Spleen (tissue), 13 donors: ENCODE measurements at places on chromosomes 4 and X.

DNA sequence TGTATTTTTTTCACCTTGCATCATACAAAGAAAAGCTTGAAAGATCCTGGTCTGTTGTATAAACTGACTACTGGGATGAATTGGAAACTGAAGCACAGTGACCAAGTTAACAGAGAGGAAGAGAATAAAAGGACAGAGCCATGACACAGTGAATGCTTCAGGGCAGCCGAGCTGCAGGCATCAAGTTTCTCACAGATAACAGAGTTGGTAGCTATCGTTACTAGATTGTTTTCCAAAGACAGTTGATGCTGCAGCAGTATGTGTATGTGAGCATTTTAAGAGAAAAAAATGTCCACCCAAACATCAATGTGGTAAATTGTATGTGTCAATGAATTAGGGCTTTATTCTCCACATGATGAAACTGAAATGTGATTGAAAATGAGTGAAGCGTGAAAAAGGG lies 1032.7 kb downstream of the ADGRL3 start:
- no peaks in the 10 kb centered on the region for H3K27me3 ChIP-seq
- no peak overlapping the region for H3K4me3 ChIP-seq
- no peak for DNase-seq
- H3K4me1 ChIP-seq = no peaks in the 10 kb centered on the region
- H3K27ac ChIP-seq = no peak overlapping the region

DNA sequence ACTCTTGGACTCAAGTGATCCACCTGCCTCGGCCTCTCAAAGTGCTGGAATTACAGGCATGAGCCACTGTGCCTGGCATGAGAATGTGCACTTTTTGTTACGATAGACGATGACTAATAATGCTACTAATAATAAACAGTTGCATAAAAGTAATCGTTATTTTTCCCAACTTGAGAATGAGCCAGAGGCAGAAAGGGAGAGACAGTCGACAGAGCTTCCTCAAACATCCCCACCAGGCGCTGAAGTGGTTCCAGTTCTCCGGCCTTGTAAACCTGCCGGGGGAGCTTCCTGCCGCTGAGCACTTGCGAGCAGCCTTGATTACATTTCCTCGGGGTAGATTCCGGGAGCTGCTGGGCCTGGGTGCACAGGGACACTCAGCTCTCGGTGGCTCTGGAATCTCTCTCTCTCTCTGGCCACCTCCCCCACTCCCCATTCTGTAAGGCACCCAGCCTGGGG lies 8.9 kb upstream of the HTRA3 start:
- peak overlapping the region; percentile 29 for H3K27ac ChIP-seq
- no peaks in the 10 kb centered on the region for H3K36me3 ChIP-seq
- DNase-seq = no peak
- no peak overlapping the region for H3K4me3 ChIP-seq

DNA sequence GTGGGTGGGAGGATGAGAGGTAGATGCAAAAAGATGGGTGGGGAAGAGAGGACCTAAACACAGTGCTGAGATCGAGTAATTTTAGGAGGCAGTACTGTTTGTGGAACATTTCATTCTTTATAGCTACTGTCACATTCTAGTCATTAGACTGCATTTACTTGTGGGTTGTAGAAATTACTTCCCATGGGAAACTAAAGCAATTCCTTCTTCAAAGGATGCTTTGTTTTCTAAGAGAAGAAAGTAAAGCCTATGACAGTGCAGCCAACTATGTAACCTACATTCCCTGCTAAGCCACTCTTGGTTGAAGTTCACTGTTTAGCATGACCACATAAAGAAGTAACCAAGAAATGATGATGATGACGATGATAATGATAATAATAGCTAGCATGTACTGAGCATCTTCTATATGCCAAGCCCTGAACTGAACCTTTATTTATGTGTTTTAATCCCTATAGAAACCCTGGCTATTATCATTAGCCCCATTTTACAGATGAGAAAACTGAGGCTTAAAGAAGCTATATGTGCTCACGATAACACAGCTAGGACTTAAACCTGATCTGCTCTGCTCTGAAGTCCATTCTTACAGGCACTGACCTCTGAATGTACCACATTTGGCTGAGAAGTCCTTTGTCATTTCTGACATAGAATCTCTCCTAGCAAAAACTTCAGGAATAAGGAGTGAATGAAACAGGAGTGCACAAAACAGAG lies 114.5 kb upstream of the KIT start:
- H3K27ac ChIP-seq = no peak overlapping the region
- H3K27me3 ChIP-seq = no peaks in the 10 kb centered on the region
- no peak for DNase-seq
- H3K4me3 ChIP-seq = no peak overlapping the region

DNA sequence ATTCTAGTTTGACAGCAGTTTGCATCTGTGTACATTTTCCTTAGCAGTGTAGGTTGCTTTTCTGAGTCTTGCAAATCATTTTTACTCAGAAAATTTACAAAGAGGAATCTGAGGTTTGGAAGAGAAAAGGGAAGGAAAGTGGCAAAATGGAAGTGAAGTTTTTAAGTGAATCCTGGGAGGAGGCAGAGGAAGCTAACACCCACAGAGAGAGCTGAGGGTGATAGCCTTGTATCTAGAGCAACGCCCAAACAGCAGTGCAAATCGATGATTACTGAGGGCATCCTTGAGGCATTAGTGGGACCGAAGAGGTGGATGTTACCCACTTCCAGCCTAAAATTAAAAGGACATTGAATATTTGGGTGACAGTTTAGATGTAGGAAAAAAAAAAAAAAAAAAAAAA lies 31.8 kb downstream of the KLF3 start:
- H3K4me1 ChIP-seq = no peaks in the 10 kb centered on the region
- no peaks in the 10 kb centered on the region for H3K27me3 ChIP-seq
- no peak overlapping the region for H3K4me3 ChIP-seq

GRCh38 chrX:134502686-134503085 lies 42.7 kb downstream of the HPRT1 start:
- H3K4me3 ChIP-seq = no peak overlapping the region
- H3K27ac ChIP-seq = no peak overlapping the region
- H3K4me1 ChIP-seq = no peaks in the 10 kb centered on the region
- no peak for DNase-seq
- H3K27me3 ChIP-seq = no peaks in the 10 kb centered on the region

DNA sequence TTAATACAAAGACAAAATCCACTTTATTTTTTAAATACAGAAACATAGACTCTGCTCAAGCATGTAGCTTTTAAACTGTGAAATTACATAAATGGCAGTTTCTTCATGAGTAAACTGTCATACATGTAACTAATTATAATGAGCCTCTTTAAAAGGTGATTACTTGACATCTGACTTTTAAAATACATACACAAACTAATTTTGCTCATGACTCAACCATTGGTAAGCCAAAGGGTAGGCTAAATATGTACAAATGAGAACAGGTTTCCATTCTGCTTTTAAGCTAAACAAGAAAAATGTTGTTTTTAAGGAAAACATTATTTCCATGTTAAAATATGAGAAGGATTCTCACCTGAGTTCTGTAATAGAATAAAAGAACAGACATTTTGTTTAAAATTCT lies 27.9 kb downstream of the CAMK2D start:
- no peak overlapping the region for H3K4me3 ChIP-seq
- H3K27ac ChIP-seq = no peak overlapping the region
- DNase-seq = no peak
- H3K36me3 ChIP-seq = no peaks in the 10 kb centered on the region
- H3K4me1 ChIP-seq = peaks cover 3% of the 10 kb centered on the region
- no peaks in the 10 kb centered on the region for H3K27me3 ChIP-seq

DNA sequence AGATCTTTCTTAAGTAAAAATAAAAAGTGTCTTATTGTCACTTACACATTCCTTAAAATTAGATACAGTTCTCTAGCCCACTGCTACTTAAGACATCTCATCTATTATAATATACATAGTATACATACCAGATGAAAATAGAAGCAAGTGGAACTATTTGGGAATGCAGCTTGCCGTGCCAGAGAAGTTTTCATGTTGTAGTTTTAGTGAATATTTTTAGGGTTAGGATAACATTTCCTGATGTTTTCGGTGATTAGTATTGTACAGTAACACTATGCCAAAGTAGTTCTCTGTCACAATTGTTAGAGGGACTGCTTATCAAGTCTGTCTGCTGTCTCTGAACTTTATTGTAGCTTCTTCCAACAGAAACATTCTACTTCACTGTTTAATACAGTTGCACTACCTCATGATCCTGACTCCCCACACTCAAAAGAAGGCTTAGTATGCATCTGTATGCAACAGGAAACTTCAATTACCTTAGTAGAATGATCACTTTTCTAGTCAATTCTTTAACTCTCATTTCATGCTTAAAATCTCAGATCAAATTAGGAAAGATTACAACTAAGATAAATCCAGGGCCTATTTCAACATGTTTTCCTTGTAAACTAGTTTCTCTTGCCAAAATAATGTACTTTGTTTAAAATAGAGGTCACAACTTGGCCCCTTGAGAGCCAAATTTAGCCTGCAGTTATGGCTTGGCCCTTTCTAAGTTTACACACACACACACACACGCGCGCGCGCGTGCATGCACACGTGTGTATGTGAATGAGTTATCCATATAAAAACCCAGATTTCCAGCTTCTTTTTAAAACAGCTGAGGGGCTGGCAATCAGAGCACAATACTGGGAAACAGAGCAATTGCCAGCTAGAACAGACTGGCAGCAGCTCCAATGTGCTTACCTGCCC lies 42.3 kb upstream of the SRPX start:
- DNase-seq = no peak
- H3K4me3 ChIP-seq = no peak overlapping the region
- H3K27ac ChIP-seq = no peak overlapping the region
- no peaks in the 10 kb centered on the region for H3K36me3 ChIP-seq
- H3K27me3 ChIP-seq = peaks cover 8% of the 10 kb centered on the region
- no peaks in the 10 kb centered on the region for H3K4me1 ChIP-seq

DNA sequence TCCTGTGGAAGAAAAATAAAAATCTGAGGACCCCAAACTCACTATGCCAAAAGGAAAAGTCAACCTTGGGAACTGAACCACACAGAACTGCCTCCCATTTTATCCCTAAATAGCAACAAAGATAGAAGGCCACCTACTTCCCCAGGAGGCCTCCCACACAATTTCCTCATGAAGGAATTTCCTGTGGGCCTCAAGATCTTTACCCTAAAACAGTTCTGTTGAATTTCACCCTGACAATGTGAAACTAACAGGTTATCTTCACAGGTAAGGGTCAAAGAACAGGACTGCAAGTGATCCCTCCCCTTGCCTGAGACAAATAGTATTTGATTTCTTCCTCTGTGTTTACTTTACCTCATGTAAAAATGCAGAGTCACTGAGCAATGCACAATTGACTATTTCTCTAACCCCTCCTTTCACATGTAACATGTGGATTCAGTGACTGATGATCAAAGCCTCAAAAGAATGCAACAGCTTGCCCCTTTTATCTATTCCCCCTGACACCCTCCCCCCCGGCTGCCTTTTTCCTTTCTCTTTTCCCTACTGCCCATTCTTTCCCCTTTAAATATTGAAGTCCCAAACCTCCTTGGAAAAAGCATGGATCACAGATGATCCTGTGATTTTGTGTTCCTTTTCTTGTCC lies 33.3 kb downstream of the MEPE start:
- no peaks in the 10 kb centered on the region for H3K4me1 ChIP-seq
- peak overlapping the region; percentile 39 for H3K27ac ChIP-seq
- H3K36me3 ChIP-seq = no peaks in the 10 kb centered on the region

DNA sequence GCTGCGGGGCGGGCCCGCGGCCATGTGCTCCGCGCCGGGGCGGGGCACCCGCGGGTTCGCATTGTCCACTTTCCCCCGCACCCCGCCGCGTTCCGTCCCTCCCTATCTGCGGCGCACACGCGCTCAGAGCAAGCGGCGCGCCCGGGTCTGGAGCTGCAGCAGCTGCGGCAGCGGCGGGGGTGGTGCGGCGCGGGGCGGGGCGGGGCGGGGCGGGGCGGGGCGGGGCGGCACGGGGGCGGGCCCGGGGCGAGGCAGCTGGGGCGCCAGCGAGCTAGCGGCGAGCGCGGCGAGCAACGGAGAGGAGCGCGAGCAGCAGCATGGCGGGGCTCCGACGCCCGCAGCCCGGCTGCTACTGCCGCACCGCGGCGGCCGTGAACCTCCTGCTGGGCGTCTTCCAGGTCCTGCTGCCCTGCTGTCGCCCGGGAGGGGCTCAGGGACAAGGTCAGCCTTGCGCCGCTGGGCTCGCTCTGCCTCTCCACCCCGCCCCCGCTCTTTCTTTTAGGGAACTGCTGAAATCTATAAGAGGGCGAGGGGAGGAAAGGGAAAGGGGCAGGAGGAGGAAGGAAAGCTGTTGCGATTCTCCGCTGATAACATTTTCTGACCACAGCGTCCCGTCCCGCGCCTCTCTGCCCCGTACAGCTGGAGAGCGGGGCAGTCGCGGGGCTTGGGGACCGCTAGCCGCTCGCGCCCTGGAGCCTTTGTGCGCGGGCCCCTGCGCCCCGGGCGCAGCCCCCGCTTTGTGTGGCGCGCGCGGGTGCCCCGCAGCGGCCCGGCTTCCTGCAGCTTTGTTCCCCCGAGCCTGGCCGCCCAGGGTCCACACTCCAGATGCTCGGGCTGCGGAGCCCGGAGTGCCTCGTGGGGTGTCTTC lies at the start of gene TMEM131L:
Gene TMEM131L, plus strand, starts transcription at position 280 of the 868 bp plus-strand sequence. Its CDS starts 38 bp downstream, at position 318.
- peaks cover 13% of the 10 kb centered on the region for H3K36me3 ChIP-seq
- DNase-seq = peak; percentile 95
- H3K27me3 ChIP-seq = no peaks in the 10 kb centered on the region
- H3K4me3 ChIP-seq = peak within 1 kb of the TSS; percentile 86

DNA sequence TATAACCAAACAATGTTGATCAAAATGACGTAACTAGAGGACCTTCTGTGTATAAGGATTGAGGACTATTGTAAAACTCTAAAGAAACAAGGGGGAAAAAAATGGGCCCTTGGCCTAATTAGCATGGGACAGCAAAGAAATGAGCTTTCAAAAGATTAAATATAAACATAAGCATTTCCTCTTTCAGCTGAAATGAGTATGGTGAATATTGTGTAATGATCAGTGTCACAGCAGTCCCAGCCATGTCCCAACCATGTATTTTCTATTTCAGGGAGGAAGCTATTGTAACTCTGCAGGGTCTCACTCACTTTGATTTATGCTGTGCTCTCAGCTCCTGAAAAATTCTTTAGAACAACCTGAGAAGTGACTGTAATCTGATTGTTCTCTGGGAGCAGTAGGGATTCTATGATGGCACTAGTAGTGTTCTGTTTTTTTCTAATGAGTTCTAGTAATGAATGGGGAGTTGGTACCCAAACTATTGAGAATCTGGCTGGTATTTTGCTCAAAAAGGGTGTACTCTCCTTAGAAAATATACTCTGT lies 25.8 kb downstream of the ANXA10 start:
- no peak overlapping the region for H3K27ac ChIP-seq
- no peaks in the 10 kb centered on the region for H3K27me3 ChIP-seq
- no peaks in the 10 kb centered on the region for H3K36me3 ChIP-seq

- DNase-seq = no peak
- H3K4me1 ChIP-seq = no peaks in the 10 kb centered on the region
- H3K4me3 ChIP-seq = no peak overlapping the region
- H3K27ac ChIP-seq = no peak overlapping the region
- no peaks in the 10 kb centered on the region for H3K27me3 ChIP-seq
These were observed 505.1 kb downstream of the PPARGC1A start for GRCh38 chr4:23384741-23385140.

DNA sequence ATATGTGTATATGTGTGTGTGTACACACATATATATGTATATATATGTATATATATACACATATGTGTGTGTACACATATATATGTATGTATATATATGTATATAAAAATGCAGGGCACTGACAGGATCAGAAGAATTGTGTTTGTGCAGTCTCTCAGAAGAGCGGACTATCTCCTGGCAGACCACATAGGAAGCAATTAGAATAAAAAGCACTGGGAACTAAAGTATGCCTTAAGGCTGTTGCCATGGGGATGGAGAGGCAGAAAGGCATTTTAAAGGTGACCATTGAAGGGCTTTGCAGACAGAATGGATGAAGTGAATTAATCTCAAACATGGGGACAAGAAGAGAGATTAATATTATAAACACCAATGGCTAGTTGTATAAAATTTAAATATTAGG lies 33.7 kb upstream of the USP51 start:
- no peak for DNase-seq
- no peaks in the 10 kb centered on the region for H3K4me1 ChIP-seq
- H3K36me3 ChIP-seq = no peaks in the 10 kb centered on the region
- H3K4me3 ChIP-seq = no peak overlapping the region
